ENCODE measurements at places on chromosomes 1 and 21.

DNA sequence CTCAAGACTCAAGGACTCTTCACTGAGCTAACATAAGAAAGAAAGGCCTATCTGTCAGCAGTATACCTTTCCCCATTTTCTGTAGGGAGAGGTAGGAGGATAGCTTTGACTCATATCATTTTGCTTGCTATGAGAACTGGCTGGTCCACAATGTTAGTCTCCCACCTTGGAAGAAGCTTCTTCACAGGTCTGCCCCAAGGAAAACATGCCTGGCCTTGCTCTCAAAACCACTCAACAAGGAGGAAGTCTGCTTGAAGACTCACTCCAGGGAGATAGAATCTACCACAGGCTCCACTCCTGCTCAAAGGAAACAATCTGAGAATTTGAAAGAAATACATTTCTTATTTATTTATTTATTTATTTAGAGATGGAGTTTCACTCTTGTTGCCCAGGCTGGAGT, 29.5 kb upstream of the LAMC1 start:
- DNase-seq: no peak

GRCh38 chr1:226763905-226764264, 24.8 kb upstream of the ITPKB start:
- DNase-seq: no peak

DNA sequence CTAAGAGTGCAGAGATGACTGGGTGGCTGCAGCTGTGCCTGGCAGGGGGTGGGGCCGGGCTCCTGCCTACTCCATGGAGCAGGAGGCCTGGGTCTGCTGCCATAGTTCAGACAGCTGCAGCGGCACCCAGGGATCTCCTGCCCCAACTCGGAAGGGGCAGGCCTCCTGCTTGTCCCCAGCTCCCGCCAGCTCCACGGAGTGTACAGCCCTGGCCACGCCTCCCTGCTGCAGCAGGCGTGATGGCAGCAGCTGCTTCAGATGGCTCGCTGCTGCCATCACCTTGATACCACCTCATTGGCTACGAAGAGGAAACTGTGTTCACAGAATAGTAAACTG, 35.9 kb downstream of the ACTL8 start:
- DNase-seq: no peak

DNA sequence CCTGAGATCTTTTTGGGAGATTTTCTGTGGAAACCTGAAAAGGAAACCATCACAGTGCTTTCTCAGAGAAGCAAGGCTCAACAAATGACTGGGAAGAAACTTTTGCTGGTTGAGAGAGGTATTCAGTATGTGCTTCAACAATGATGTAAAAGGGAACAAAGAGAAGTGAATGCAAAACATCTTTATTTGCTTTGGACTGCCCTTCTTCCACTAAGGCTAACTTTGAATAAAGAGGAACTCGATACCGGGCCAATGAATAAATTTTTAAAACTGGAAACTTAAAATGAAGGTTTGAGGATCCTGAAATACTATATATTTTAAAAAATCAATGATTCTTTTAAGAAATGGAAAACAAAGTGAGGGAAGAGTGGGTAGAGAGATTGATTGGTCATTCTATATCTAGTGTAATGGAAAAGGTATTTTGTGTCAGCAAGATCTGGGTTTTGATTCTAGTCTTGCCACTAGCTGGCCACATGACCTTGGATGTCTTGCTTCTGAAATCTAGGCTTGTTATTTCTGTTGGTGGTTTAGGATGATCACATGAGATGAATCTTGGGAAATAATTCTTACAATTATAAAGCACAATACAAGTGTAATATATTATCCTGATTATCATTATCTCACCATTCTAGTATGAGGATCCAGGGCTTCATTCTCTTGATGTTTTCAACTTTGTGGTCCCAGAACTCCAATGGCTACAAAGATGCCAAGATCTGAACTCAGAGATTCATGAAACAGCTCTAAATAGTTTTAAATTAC, 34.6 kb upstream of the APOBEC4 start:
- DNase-seq: no peak
